ENCODE measurements at places on chromosomes 2 and 18.
A peak's percentile ranks its signal among the peaks of the same experiment; 100 is the strongest.

DNA sequence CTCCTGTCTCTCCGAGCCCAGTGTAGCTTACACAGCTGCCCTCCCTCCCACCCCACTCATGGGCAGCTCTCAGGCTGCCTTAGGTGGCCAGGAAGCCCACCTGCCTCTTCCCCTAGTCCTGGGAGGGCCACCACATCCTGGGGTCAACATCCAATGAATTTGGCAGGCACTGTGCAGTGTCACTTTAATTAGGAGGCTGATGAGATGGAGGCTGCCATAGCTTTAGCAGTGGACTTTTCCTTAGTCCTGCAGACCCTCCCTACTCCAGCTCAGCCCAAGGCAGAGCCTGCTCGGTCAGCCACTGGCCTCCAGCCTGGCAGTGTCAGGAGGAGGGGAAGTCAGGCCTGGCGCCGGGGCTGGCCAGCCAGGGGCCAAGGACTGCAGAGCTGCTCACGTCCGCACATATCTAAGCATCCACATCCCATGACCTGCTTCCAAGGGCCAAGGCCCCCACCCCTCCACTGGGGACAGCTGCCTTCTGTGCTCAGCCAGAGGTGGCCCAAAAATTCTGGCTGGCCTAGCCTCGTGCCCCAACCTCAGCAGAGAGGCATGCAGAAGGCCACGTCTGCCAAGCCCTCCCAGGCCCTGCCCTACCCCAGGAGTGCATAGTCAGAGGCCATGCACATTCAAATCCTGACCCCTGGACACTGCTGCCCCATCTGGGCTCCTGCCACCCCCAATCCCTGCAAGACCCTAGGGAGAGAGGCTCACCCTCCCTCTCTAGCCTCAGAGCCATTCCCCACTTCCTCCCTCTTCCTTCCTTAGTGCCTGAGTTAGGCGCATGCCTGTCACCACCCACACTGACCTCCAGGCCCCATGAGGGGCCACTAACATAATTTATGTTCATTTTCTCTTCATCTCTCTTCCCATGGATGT lies 33.1 kb downstream of the ADRA2B start:
- DNase-seq: no peak

DNA sequence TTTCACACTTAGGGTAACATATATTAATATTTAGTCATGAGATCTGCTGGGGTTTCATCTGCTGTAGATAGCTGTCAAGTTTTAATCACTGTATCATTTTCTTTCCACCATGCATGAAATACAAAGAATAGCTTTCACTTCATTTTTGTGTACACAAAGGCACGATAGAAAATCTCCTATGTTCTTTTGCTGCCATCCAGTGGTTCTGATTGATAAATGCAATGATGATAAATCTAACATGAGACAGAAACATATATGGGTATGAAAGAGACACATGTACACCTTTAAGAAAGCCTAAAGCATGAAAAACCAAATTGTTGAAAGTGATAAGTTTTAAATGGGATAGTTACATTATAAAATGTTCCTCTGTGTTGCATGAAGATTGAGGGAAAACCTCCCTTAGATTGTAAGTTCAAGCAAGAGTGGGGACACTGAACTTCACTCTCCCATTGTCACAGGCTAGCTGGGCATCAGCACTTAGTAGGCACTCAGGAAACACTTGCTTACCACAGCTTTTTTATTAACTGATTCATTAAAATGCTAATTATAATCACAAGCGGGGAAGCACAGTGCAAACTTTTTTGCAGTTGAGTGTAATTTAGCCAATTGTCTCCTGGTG lies 31.2 kb downstream of the C1D start:
- DNase-seq: peak; percentile 54

DNA sequence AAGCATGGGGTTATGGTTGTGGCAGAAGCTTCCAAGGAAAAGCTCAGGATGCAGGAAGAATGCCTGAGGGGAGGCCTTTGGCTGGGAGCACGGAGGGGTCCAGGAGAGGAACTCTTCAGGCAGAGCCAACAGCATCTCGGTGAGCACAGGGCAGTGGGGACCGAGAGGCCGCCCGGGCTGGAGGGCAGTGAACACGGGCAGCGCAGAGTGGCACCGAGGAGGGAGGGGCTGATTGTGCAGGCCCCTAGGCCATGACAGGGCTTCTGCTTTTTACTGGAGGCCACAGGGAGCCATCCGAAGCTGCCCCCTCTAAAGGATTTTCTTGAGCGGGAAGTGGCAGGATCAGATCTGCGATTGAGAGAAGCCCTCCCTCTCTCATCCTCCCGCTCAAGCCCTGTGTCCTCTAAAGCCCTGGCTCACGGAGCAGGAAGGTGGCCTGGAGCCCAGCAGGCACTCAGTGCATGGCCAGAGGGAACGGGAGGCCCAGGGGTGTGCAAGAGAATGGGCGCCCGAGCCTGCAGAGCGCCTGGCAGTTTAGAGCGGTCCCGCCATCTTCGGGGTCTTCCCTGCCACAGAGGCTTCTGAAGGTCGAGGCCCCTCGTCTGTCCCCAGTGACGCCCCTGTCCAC lies 110.0 kb upstream of the STON1 start:
- no peak for DNase-seq

- no peak for DNase-seq
Measured at GRCh38 chr2:232772531-232772930, 3.8 kb downstream of the KCNJ13 start.

DNA sequence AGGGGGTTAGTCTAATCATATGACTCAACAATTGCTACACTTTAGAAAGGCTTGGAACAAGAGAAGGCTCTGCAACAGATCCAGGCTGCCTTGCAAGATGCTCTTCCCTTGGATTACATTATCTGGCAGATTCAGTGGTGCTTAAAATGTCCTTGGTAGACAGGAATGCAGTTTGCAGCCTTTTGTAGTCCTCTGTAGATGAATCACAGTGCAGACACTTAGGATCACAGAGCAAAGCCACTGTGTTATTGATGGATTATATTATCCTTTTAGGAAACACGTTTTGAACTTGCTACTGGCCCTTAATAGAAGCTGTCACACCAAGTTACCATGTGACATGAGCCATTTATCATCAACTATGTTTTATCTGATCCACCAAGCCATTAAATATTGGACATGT lies 152.2 kb downstream of the CBLN2 start:
- no peak for DNase-seq

- DNase-seq: no peak
Measured at GRCh38 chr2:11018651-11019185, 107.0 kb downstream of the KCNF1 start.

- no peak for DNase-seq
Measured at GRCh38 chr2:152682663-152683062, 34.6 kb downstream of the PRPF40A start.

GRCh38 chr2:219541611-219542180 lies 1.9 kb downstream of the CHPF start:
- peak; percentile 75 for DNase-seq

- no peak for DNase-seq
Measured at GRCh38 chr2:201969241-201969937, 64.3 kb upstream of the FZD7 start.

GRCh38 chr2:113915082-113915819 lies 25.4 kb downstream of the ACTR3 start:
- DNase-seq: no peak

DNA sequence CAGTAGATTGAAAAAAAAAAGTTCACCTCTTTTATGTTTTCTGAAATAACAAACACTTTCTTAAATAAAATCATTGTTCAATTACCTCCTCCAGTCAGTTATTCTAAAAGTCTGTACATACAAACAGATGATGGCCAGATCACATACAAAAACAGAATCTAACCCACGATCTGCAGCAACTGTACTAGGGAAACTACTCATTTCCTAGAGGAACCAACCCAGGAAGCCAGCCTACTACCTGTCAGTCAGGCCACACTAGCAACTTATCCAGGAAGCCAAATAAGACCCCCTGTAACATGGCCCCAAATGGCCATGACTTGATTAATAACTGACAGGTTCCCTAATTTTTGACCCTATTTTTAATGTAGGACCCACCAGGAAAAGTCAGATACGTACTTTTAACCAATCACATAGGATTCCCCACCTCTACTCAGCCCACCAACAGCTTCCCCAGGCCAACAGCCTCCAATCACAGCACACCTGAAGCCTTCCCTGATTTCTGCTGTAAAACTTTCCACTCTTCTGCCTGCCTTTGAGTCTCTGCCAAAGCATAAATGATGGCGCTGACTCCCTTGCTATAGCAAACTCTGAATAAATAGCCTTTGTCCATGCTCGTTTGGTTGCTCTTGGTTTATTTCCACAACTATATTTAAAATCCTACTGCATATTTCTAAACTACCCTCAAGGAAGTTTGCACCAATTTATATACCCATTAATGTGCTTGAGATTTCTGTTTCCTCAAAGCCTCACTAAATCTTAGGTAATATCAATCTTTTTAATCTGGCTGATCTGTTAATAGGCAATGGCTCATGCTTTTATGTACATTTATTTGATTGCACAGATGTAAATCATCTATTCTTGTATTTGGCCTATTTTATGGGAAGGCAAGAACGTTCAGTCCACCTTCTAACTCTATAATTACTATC lies 486.4 kb downstream of the FBXO15 start:
- no peak for DNase-seq

DNA sequence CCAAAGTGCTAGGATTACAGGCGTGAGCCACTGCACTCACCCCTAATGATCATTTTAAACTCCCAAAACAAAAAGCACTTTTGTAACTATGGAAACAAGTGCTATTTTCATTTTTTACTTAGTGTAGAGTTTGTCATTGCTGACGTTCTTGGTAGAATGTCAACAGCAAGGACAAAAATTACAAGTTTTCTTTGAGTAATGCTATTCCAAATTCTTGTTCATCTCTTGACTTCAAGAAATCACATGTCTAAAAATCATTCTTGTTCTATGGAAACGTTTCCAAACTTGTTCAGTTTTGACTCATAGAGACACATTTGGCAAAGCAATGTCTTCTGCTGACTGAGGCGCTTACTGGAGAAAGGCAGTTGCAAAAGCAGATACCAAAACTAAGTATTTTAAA lies 82.6 kb downstream of the MBP start:
- DNase-seq: no peak

GRCh38 chr2:240363746-240364581 lies 71.5 kb upstream of the GPC1 start:
- no peak for DNase-seq

- DNase-seq: no peak
Measured at GRCh38 chr2:202133909-202134265, 60.8 kb downstream of the KIAA2012 start.

DNA sequence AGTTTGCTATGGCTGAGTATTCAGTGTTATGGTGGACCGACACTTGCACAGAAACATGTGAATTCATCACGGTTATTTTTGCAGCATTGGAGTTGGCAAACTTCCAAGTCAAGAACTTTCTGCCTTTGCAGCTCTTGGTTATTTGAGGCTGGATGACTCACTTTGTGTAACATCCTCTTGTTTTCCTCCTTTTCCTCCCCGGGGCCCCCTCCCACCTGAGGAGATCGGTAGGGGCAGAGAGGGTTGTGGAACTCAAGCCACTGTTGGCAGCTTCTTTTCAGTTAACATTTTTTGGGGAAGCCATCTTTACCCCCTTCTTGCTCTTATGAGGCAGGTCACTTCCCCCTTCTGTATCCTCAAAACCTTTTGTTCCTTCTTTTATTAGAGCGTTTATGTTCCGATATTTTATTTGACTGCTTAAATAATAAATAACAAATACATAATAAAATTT lies 48.6 kb downstream of the DDX1 start:
- no peak for DNase-seq

GRCh38 chr2:237715459-237715947 lies 83.1 kb upstream of the RBM44 start:
- no peak for DNase-seq

DNA sequence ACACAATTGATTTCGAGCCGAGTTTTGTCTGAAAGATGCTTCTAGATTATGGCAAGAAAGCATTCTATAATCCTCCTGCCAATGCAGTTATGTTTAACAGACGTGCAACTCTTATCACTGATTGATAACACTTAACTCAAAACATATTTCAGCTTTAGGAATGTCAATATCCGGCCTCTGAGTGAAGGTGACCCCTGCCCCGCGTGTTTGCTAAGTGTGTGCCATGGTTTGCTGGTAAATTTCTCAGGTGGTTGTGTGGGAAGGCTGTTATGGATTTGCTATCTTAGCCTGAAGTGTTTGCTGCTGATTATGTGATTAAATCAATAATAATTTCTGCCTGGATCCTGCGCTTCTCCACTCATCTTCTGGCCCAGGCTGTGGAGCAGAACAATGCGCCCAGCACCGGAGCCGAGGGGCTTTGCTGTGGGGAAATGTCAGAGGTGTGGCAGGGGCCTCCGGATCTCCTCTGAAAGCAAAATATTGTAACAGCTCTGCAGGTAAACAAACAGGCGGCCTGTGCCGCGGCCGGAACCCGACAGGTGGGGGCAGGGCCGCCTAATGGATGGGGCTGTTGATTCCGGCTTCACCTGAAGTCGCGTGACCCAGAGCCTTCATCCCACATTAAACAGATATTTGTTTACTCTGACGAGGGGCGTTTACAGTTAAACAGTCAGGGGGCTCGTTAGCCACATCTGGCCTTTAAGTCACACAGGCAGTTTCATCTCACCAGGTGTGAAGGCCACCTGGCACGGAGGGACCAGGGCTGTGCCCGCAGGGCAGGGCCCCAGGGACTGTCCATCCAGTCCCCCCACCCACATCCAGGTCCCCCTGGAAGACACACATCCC lies 210.7 kb upstream of the SALL3 start:
- no peak for DNase-seq

- DNase-seq: no peak
Measured at GRCh38 chr2:48531141-48531648, 1.2 kb downstream of the STON1 start.

DNA sequence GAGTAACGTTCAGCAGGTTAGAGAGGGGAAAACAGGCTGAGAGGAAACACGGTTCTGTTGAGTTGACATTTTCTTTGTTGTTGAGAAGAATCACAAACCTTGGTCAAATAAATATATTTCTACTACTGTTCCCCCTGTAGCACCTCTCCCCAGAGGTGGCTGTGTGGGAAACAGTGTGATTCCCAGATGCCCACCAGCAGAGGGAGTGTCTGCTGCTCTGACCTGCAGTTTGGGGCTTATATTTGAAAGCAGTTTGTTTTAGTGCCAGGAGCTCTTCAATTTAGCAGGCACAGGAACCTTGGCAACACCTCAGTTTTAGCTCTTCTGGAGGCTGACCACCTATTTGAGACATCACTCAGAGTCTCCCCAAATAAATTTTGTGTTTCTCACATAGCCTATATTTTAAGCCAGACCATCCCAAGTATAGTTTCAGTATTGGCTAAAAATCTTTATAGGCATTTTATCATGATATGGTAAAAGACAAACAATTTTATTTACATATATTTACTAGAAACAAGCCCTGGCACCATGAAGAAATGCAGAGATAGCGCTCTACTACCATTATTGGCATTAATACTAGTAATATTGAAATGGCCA lies 75.7 kb downstream of the PIK3C3 start:
- no peak for DNase-seq

All from renal cortex interstitium (tissue), 15 donors.